ENCODE measurements at places on chromosomes 6 and 20.

GRCh38 chr20:20561172-20561571, 151.3 kb downstream of the RALGAPA2 start:
- no peaks in the 10 kb centered on the region for H3K27me3 ChIP-seq
- H3K4me3 ChIP-seq, result no peak overlapping the region
- H3K27ac ChIP-seq, result no peak overlapping the region
- no peaks in the 10 kb centered on the region for H3K4me1 ChIP-seq
- no peak for DNase-seq

DNA sequence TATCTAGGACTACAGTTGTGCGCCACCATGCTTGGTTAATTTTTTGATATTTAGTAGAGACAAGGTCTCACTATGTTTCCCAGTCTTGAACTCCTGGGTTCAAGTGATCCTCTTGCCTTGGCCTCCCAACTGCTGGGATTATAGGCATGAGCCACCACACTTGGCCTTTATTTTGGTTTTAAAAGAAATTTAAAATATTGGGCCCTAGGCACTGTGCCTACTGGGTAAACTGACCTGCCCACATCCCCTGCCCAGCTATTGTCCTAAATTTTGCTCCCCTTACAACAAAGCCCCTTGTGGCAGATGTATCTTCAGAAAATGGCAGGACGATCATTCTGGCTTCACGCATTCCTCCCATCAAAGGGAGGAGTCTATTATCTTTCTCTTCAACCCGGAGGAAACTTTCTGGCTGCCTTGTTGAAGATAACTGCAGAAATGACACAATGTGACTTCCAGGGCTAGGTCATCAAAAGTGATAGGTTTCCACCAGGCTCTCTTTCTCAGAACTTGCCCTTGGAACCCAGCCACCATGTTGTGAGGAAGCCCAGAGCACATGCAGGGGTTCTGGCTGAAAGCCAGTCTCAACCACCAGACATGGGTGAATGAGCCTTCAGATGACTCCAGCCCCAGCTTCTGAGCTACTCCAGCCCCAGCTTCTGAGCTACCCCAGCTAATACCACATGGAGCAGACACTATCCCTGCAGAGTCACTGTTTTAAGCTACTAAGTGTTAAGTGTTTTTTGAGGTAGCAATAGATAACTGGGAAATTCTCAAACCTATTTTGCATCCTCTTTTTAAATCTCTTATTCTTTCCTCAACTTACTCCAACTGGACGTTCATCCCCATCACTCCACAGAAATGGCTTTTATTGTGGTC, 4.6 kb upstream of the GUCA1B start:
- no peak for DNase-seq
- no peaks in the 10 kb centered on the region for H3K27me3 ChIP-seq
- H3K4me1 ChIP-seq, result no peaks in the 10 kb centered on the region
- H3K4me3 ChIP-seq, result no peak overlapping the region
- no peak overlapping the region for H3K27ac ChIP-seq

DNA sequence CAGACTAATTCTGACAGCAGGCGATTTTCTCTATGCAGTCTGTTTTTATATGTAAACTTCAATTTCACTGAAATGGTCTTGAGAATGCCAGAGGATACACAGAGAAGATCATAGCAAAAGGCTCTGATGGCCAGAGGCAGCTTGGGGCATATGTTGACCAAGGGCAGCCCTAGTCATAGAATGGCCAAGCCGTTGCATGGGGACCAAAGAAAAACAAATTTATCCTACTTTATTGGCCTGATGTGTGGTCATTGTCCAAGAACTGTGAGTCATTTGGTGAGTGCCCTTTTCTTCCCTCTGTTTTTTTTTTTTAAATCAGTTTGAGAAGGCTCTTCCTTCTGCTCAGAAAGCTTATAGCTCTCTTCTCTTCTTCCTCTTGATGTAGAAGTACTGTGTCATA, 5.8 kb downstream of the HDGFL1 start:
- H3K27me3 ChIP-seq, result no peaks in the 10 kb centered on the region
- no peaks in the 10 kb centered on the region for H3K4me1 ChIP-seq
- H3K36me3 ChIP-seq, result no peaks in the 10 kb centered on the region

- H3K4me3 ChIP-seq, result no peak overlapping the region
- no peaks in the 10 kb centered on the region for H3K27me3 ChIP-seq
- DNase-seq, result no peak
- no peaks in the 10 kb centered on the region for H3K36me3 ChIP-seq
Observed at GRCh38 chr6:47992809-47993208, 118.2 kb downstream of the PTCHD4 start.

- no peaks in the 10 kb centered on the region for H3K4me1 ChIP-seq
- DNase-seq, result peak; percentile 33
- no peaks in the 10 kb centered on the region for H3K36me3 ChIP-seq
- H3K4me3 ChIP-seq, result no peak overlapping the region
- no peak overlapping the region for H3K27ac ChIP-seq
- H3K27me3 ChIP-seq, result no peaks in the 10 kb centered on the region
Observed at GRCh38 chr6:111987295-111987694, 66.6 kb upstream of the CCN6 start.

DNA sequence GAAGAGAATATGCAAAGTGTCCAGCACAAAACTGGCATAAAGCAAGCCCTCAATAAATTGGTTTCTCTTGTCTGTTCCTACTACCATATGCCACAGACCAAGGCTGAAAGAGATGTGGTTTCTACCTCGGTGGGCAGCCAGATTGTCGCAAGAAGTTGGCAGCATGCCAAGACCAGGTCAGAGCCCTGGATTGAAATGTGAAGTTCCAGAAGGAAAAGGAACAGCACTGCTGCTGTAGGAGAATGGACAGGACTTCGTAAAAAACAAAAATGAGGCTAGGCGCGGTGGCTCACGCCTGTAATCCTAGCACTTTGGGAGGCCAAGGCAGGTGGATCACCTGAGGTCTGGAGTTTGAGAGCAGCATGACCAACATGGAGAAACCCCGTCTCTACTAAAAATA, 22.1 kb downstream of the MRPL14 start:
- no peak overlapping the region for H3K27ac ChIP-seq
- no peaks in the 10 kb centered on the region for H3K4me1 ChIP-seq
- H3K36me3 ChIP-seq, result peaks cover 58% of the 10 kb centered on the region
- no peaks in the 10 kb centered on the region for H3K27me3 ChIP-seq
- DNase-seq, result no peak
- H3K4me3 ChIP-seq, result no peak overlapping the region

DNA sequence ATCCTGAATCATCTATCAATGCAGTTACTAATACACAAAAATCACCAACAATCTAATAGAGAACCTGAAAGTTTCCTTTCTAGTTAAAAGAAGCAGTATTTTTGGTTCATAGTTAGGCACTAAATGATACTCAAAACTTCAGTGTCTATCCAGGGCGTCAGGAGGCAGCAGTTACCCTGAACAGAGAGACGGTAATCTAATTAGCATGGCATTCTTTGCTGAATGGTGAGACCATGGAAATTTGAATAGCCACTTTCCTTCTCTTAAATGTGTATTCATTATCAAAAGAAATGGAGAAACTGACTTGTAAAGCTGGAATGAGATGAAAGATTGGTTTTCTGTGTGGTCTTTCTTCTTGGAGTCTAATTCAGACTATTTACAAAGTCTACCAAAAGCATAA, 146.6 kb upstream of the BMP5 start:
- no peak overlapping the region for H3K4me3 ChIP-seq
- H3K4me1 ChIP-seq, result no peaks in the 10 kb centered on the region
- no peak overlapping the region for H3K27ac ChIP-seq
- DNase-seq, result peak; percentile 74

DNA sequence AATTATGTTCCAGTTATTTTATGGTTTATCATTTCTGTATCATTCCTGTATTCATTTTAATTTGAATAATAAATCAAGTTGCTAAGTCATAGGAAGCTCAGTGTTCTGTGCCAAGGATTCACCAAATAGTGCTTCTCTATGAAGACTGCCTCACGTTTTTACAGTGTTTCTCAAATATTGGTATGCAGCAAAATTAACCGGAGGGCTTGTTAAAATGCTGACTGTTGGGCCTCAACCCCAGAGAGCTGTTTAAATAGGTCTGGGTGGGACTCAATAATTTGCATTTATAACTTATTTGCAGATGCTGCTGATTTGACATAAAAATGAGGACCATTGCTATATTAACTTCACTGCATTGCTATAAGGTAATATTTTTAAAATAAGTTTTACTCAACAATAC, 166.7 kb downstream of the TINAG start:
- no peak for DNase-seq
- no peaks in the 10 kb centered on the region for H3K36me3 ChIP-seq
- H3K27ac ChIP-seq, result no peak overlapping the region
- H3K27me3 ChIP-seq, result no peaks in the 10 kb centered on the region

- H3K4me3 ChIP-seq, result no peak overlapping the region
- H3K4me1 ChIP-seq, result peaks cover 7% of the 10 kb centered on the region
- DNase-seq, result no peak
- H3K27me3 ChIP-seq, result no peaks in the 10 kb centered on the region
- H3K27ac ChIP-seq, result peak overlapping the region; percentile 60
Observed at GRCh38 chr6:158715330-158716311, 65.8 kb downstream of the SYTL3 start.

DNA sequence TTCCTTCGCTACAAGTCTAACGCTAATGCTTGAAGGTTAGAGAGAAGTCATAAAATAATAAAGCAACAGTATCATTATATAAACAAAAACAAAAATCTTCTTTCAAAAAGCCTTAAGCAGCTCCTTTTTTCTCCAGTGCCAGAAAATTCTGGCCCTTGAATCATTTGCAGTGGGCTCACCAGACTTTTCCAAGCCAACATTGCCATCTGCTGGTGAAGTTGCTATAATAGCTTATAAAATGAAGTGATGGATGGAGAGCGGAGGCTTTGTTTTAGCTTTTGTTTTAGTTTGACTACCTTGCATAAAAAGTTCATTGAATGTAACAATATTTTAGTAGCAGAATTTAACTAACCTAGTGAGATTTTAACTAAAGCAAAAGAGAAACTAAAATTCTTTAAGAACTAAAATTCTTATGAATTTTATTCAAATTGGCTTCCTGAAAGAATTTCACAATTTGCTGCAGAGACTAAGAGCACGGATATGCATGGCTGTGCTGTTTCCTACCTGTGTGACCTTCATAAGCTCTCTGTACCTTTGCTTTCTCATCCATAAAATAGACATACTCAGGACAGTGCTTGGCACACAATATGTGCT, 44.8 kb upstream of the SLC2A12 start:
- H3K4me1 ChIP-seq, result no peaks in the 10 kb centered on the region
- H3K27ac ChIP-seq, result no peak overlapping the region
- no peaks in the 10 kb centered on the region for H3K36me3 ChIP-seq

DNA sequence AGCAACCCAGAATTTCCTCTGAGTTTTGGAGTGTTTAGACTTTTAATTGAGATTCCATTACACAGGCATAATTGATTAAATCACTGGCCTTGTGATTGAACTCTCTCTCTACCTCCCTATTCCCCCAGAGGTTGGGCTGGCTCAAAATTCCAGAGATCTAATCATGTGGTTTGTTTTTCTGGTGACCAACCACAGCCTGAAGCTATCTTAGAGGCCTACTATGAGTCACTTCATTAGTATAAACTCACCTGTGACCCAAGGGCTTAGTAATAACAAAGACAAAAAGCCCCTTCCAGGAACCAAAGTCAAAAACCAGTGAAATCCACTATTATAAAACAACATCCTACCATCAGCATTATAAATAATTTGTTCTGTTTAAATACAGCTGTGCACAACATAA, 992.5 kb upstream of the CITED2 start:
- H3K36me3 ChIP-seq, result no peaks in the 10 kb centered on the region
- no peak overlapping the region for H3K4me3 ChIP-seq
- H3K27ac ChIP-seq, result no peak overlapping the region
- no peak for DNase-seq
- no peaks in the 10 kb centered on the region for H3K27me3 ChIP-seq

- no peak overlapping the region for H3K27ac ChIP-seq
- H3K4me3 ChIP-seq, result no peak overlapping the region
- no peaks in the 10 kb centered on the region for H3K27me3 ChIP-seq
- DNase-seq, result no peak
Observed at GRCh38 chr20:52267418-52267817, 75.8 kb upstream of the ZFP64 start.

- H3K4me1 ChIP-seq, result no peaks in the 10 kb centered on the region
- H3K27me3 ChIP-seq, result no peaks in the 10 kb centered on the region
- no peaks in the 10 kb centered on the region for H3K36me3 ChIP-seq
Observed at GRCh38 chr6:62474793-62475192, 188.8 kb upstream of the KHDRBS2 start.

GRCh38 chr6:157313531-157314467, 9.5 kb downstream of the TMEM242 start:
- no peak for DNase-seq
- no peak overlapping the region for H3K4me3 ChIP-seq
- H3K27ac ChIP-seq, result no peak overlapping the region

DNA sequence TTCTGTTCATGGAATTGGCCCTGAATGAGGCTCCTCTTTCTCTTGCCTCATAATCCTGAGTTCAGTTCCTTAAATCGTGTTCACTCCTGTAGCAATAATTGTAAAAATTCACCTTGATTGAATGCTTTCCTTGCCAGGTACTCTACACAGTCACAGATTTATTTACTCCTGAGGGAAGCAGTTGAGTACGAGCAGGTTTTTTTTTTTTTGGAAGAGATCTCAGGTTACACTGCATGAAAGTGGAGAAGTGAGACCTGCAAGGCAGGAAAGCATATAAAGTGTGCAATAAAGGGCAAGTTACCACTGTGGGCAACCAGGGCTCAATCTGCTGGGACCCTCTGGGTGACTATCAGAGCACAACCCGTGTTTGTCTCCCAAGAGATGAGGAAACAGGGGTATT, 93.0 kb upstream of the DOK5 start:
- H3K27ac ChIP-seq, result no peak overlapping the region
- peaks cover 19% of the 10 kb centered on the region for H3K4me1 ChIP-seq
- no peaks in the 10 kb centered on the region for H3K36me3 ChIP-seq
- H3K4me3 ChIP-seq, result no peak overlapping the region

DNA sequence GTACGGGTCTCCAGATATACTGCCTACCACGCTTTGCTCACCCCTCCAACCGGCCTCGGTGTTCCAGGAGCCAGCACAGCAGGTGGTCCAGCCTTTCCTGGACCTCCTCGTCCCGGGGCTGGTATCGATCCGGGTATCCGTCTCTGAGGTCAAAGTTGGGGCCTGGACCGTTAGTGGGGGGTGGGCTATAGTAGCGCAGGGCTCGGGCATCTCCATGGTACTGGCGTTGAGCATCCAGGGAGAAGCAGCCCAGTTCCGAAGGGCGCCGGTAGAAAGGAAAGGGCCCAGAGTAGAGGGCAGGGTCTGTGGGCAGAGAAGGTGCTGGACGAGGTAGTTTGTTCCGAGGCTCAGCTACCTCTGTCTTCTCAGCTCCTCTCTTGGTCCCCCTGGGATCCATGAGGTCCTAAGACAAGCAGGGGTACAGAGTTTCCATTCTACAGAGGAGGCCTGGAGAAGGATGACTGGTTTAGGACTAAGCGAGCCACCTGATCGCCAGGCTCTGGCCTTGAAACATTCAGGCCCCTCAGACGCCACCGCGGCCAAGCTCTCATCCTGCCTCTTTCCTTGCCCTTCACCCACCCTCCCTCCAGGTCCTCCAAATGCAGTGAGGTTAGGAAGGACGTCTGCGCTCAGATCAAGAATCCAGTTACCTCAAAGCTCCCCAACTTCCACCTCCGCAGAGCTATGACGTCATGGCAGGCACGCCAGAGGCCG, 502 bp downstream of the DXO start:
- H3K36me3 ChIP-seq, result peaks cover 21% of the 10 kb centered on the region
- no peak for DNase-seq
- peaks cover 8% of the 10 kb centered on the region for H3K4me1 ChIP-seq

- DNase-seq, result no peak
- H3K4me1 ChIP-seq, result peaks cover 14% of the 10 kb centered on the region
- no peak overlapping the region for H3K4me3 ChIP-seq
- H3K27me3 ChIP-seq, result no peaks in the 10 kb centered on the region
- no peaks in the 10 kb centered on the region for H3K36me3 ChIP-seq
- H3K27ac ChIP-seq, result no peak overlapping the region
Observed at GRCh38 chr6:109306733-109307132, 75.5 kb downstream of the CD164 start.
